ENCODE measurements at places on chromosomes 4 and X. TPM values are rescaled to one million over a fixed set of nuclear protein-coding genes. Genes with fewer than 3 reads are reported as not detected.

Gene LINC00632
- total RNA-seq, result 0.29 TPM

Gene MEPE
- not detected for total RNA-seq

Gene CTAG2
- not detected for total RNA-seq

Gene RP2
- 16.3 TPM for total RNA-seq

GRCh38 chrX:129690435-129690834 lies 35.7 kb upstream of the APLN start:
- DNase-seq, result no peak

- DNase-seq, result no peak
Observed at GRCh38 chrX:55057675-55058249, 17.1 kb upstream of the PAGE2B start.

Gene STAP1
- not detected for total RNA-seq

Gene GYPE
- total RNA-seq, result 0.35 TPM

DNA sequence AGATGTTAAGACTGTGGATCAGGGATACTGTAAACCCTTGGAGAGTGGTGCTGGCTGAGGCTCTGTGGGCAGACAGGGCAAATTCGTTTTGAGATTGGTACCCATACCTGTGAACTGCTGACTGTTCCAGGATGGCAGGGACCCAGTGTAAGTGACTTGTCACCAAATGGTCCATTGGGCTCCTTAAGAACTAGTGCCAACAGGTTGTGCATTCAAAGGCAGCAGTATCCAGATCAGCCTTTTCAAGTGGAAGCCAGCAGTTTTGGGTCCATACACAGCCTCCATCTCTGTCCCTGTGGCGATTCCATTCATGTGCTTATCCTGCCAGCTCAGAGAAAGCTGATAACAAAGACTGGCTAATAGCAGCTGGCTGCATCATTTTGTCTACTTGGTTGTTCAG lies 84.0 kb upstream of the SCOC start:
- no peak for DNase-seq

DNA sequence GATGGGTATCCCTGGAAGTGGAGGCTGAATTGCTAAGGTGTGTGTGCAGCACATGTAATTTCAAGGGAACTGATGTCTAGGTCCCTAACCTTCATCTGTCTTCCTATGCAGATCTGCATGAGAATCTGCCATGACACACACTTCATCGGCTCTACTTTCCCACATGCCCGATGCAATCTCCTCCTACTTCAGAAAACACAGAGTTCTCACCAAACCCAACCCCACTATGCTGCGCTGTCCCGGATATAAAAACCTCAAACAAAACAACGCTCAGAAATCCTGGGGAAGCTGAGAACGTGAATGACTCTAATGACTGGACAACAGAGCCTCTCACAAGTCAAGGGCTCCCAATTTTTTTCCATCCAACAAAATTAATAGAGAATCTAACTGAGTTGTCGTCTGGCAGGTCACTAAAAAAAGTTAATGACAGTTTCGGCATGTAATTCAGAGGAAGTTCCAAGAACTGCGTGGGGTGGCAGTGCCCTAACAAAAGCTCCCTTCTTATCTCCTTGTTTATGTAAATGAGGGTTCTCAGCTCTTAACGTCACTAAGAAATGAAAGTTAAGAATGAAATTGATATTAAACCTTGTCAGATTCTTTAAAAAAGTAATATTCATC lies 39.0 kb downstream of the STX18 start:
- DNase-seq, result no peak

- no peak for DNase-seq
Observed at GRCh38 chr4:108113229-108113628, 55.5 kb downstream of the LEF1 start.

DNA sequence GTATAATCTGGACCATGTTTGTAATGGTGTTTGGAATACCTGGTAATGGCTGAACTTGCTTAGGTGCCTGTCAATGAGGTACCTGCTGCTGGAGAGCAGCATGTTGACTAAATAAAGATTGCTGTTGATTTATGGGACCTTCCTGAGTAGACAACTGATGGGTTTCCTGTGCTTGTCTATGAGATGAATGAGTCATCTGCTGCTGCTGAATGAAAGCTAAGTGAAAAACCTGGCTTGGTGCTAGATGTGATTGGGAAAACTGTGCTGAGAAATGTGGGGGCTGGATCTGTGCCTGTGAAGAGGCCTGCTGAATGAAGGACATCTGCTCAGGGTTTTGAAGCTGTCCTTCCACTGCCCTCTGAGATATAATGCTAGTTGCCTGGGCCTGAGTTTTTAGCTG lies 69.6 kb downstream of the WNK3 start:
- DNase-seq, result no peak

DNA sequence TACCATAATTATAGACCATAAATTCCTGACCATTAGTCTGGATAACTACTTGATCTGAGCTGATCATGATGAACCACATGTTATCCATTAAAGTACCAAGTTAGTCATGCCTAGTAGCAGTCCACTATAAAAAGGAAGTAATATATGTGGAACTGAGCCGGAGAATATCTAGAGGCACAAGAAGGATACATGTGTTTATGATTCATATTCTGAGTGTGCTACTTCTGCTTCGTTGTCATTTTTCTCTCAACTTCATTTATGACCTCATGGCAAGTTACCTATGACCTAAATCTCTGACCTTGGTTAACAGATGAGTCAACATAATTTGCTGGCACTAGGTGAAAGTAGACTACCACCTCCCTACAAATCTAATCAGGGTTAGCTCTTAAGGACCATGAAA lies 56.5 kb upstream of the ANKRD17 start:
- DNase-seq, result no peak

GRCh38 chrX:88991583-88992132 lies 244.6 kb downstream of the CPXCR1 start:
- no peak for DNase-seq

Gene SPON2
- 1.4 TPM for total RNA-seq

Gene CFP
- total RNA-seq, result 0.06 TPM

Measured in epithelial cell of proximal tubule (primary cell).